Effector memory CD4-positive, alpha-beta T cell (primary cell): ENCODE measurements at places on chromosomes 12 and 14.

DNA sequence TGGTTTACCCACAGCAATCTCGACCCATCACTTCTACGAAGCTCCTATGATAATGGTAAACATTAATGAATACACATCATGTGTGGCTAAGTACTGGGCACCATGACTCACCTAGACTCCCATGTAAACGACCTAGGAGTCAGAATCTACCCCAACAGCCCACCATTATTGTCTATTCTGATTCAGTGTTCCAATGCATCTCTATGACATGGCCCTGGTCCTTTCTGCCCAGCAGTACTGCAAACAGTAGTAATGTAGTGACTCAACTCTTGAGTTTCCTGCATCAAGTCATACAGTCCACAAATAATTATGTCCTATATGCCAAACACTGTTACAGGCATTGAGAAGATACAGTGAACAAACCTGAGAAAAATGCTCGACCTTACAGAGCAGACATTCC is 14.6 kb downstream of the GTF2A1 start:
- no peak for DNase-seq

- DNase-seq = no peak
Measured at GRCh38 chr14:105014032-105014431, 6.9 kb downstream of the CDCA4 start.

GRCh38 chr12:6228535-6229223 is 28.5 kb downstream of the CD9 start:
- no peak for DNase-seq

GRCh38 chr12:62948123-62948522 is 13.2 kb upstream of the PPM1H start:
- DNase-seq = no peak

DNA sequence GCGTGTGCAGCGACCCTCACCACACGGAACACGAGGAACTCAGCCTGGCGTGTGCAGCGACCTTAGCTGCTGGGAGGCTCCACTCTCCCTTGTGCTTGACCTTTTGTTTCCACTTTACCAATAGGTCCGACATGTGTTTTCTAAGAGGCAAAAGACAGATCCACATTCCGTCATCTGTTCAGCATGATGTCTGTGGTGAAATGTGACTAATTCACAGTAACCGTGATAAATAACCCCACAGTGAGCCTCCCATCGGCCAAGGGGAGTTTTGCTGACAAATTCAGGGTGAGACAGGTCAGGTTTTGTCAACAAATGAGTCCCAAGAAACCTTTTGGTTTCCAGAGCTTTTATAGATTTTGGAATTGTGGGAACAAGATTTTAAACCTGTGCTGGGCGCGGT is 55.9 kb downstream of the MOK start:
- no peak for DNase-seq

DNA sequence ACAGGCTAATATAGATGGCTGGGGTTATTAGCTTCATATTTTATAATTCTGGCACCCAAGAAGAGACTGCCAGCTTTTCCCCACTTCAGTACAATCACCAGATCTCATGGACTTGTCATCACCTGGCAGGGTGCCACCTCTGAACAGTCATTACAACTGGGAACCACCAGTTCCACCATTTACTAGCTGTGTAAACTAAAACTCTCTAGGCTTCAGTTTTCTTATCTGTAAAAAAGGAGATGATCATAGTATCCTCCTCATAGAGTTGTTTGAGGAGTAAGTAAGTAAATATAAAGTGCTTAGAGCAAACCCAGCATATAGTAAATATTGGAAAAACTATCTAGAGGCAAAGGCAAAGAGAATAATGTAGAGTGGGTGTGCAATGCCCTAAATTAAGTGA is 19.3 kb downstream of the CPNE8 start:
- DNase-seq = no peak

- DNase-seq = no peak
Measured at GRCh38 chr12:80714846-80715245, 1.9 kb upstream of the MYF5 start.

- no peak for DNase-seq
Measured at GRCh38 chr14:38257507-38257906, 1.6 kb upstream of the CLEC14A start.
